ENCODE measurements at places on chromosomes 11 and 22.

DNA sequence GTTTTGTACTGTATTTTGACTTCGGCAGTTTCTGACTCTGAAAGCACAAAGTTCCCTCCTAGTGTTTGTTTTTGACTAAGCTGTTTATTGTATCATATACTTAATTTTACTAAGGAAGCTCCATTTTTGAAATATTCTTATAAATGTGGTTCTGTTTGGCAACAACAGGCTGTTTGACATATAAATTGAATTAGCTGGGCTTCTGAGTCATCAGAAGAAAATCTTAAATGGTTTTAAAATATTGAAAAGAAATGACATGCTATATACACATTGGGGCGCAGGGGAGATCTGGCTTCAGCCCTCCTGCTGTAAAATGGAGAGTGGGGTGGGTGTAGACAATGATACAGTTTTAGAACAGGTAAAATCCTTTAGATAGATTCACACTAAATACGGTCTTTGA, 38.6 kb downstream of the SHISA8 start:
- DNase-seq: no peak

GRCh38 chr11:118856314-118856713, 27.4 kb upstream of the CXCR5 start:
- no peak for DNase-seq

- DNase-seq: no peak
Observed at GRCh38 chr11:19702620-19703019, 10.0 kb upstream of the NAV2 start.

DNA sequence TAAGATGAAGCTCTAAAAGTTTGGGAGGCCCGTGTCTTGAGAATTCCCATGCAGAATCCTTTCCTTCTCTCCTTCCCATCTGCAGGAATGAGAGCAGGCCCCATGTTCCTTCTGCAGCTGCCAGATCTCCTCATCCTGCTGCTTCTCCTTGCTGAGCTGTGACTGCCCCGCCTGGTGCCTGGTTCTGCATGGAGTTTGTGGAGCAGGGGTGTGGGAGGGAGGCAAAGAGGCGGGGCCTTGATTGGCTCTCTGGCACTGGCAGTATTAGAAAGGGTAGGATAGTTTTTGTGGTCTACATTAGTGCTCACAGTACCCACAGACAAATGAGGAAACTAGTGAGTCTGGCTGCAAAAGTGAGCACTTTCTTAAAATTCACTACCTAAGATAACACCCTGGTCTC, 91.1 kb upstream of the CLPB start:
- DNase-seq: peak; percentile 47

DNA sequence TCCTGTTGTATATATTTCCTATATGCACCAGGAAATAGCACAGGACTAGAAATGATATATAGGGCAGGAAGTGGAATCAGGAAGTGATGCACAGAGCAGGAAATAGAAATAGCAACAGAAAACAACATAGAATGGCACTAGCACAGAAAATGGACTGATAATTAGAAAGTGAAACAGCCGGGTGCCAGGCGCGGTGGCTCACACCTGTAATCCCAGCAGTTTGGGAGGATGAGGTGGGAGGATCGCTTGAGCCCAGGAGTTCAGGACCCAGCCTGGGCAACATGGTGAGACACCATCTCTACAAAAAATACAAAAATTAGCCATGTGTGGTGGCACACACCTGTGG, 10.0 kb upstream of the RELT start:
- DNase-seq: no peak

Data from GM23338 (cell line).